H1 (cell line): ENCODE measurements at places on chromosomes 1 and 21.

GRCh38 chr21:34113842-34114241 lies 40.5 kb downstream of the MRPS6 start:
- DNase-seq = no peak
- no peaks in the 10 kb centered on the region for H3K36me3 ChIP-seq
- H3K27me3 ChIP-seq = no peaks in the 10 kb centered on the region
- peaks cover 14% of the 10 kb centered on the region; the same call in 1 of the 2 replicates for H3K4me1 ChIP-seq
- H3K4me3 ChIP-seq = no peak overlapping the region

GRCh38 chr1:47469390-47469759 lies 31.5 kb downstream of the FOXD2 start:
- H3K27me3 ChIP-seq = no peaks in the 10 kb centered on the region
- H3K4me1 ChIP-seq = no peaks in the 10 kb centered on the region
- H3K27ac ChIP-seq = no peak overlapping the region
- H3K4me3 ChIP-seq = no peak overlapping the region

GRCh38 chr1:25556791-25557476 lies 13.5 kb downstream of the LDLRAP1 start:
- H3K27me3 ChIP-seq = no peaks in the 10 kb centered on the region
- no peak overlapping the region for H3K4me3 ChIP-seq
- no peak for DNase-seq
- no peaks in the 10 kb centered on the region for H3K4me1 ChIP-seq
- no peaks in the 10 kb centered on the region for H3K36me3 ChIP-seq
- H3K27ac ChIP-seq = no peak overlapping the region

DNA sequence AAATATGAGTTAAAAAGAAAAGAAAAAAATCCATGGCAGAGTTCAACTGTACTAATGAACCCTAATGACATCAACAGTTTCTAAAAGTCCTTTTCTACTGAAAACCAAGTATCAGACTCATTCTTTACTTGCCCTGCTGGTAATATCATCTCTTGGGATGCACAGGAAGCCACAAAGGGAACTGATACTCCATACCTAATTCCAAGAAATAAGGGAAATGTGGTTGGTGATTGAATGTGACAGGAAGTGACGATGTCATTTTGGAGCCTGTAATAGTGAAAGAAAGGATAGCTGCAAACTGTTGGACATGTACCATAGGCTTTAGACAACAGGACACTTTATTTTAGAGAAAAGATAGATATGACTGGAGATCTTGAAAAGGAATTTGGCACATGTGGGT lies 98.7 kb upstream of the VAV3 start:
- no peak overlapping the region for H3K27ac ChIP-seq
- no peaks in the 10 kb centered on the region for H3K27me3 ChIP-seq
- H3K4me3 ChIP-seq = no peak overlapping the region
- no peaks in the 10 kb centered on the region for H3K4me1 ChIP-seq
- no peaks in the 10 kb centered on the region for H3K36me3 ChIP-seq

- H3K4me3 ChIP-seq = no peak overlapping the region
- H3K36me3 ChIP-seq = no peaks in the 10 kb centered on the region
- no peaks in the 10 kb centered on the region for H3K27me3 ChIP-seq
- H3K4me1 ChIP-seq = no peaks in the 10 kb centered on the region; the same call in none of the 2 replicates
- no peak for DNase-seq
- H3K27ac ChIP-seq = no peak overlapping the region
Observed at GRCh38 chr1:96510911-96511310, 210.7 kb upstream of the PTBP2 start.

GRCh38 chr1:10802944-10803715 lies 6.7 kb upstream of the CASZ1 start:
- DNase-seq = no peak
- H3K27ac ChIP-seq = no peak overlapping the region
- H3K36me3 ChIP-seq = no peaks in the 10 kb centered on the region
- H3K4me3 ChIP-seq = no peak overlapping the region
- 0 out of 2 replicates have a peak, but pooled peaks cover 3% of the 10 kb centered on the region for H3K27me3 ChIP-seq
- H3K4me1 ChIP-seq = peaks cover 3% of the 10 kb centered on the region

GRCh38 chr1:28482702-28483101 lies 23.1 kb upstream of the RCC1 start:
- no peak overlapping the region for H3K4me3 ChIP-seq
- peaks cover 24% of the 10 kb centered on the region for H3K36me3 ChIP-seq

DNA sequence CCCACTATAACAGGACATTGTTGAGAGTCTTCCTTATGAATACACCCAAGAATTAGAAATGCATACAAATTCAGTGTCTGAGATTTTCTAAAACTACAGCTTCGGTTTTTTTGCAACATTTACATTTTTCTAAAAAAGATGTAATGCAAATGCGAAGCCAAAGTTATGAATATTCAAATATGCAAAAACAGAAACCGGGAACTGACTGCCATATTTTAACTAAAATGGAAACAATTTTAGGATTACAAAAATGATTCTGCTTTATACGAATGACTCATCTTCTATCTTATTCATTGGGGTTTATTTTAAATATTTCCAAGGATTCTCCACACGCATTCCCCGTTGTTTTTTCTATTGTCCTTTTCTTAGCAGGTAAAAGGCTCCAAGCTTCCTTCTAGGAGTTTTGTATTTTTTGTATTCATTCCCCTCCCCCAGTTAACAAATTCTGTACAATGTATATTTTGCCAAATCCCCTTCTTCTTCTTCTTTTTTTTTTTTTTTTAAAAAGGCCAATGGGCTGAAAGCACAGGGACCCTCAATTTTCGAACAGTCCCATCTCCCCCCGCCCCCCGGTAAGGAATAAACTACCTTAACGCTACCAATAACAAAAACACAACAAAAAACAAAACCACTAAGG lies 1.0 kb downstream of the ARPC5 start:
- H3K4me3 ChIP-seq = peak overlapping the region; percentile 92
- H3K27ac ChIP-seq = no peak overlapping the region
- H3K27me3 ChIP-seq = peaks cover 7% of the 10 kb centered on the region
- no peaks in the 10 kb centered on the region for H3K36me3 ChIP-seq

- H3K36me3 ChIP-seq = no peaks in the 10 kb centered on the region
- no peaks in the 10 kb centered on the region for H3K4me1 ChIP-seq
- no peaks in the 10 kb centered on the region for H3K27me3 ChIP-seq
- H3K4me3 ChIP-seq = no peak overlapping the region
Observed at GRCh38 chr1:66705110-66705509, 47.1 kb upstream of the DYNLT5 start.

DNA sequence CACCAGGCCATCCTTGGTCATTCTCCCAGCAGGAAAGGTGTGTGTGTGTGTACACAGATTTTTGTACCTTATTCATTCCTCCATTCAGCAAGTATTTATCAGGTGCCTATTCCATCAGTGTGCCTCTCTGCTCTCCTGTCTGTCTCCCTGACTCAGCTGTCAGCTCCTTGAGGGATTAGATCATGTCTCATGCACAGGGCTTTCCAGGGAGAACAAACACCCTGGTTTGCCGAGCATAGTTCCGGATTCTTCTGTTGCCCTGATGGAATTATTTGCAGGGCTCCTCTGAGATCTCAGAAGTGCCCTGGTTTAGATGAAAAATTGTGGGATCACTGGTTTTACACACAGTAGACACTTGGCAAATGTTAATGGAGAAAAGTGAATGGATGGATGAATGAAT lies 8.1 kb upstream of the SDHB start:
- no peaks in the 10 kb centered on the region for H3K36me3 ChIP-seq
- H3K4me1 ChIP-seq = peaks cover 4% of the 10 kb centered on the region; the same call in 1 of the 2 replicates
- H3K4me3 ChIP-seq = no peak overlapping the region
- DNase-seq = no peak
- no peak overlapping the region for H3K27ac ChIP-seq

DNA sequence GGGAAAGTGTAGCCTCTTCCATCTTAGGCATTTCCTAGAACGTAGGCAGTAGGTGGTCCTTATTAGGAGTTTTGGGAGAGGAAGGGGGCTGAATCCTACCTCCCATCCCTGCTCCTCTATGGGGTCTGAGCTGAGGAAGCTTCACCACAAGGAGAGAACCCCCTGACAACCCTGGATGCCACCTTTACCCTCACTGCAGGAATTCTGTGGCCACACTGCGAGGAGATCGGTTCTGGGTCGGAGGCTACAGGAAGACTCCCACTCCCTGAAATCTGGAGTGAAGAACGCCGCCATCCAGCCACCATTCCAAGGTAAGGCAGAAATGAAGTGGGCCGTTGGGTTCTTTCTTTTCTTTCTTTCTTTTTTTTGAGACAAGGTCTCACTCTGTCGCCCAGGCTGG lies 1.5 kb downstream of the MX1 start:
- H3K27ac ChIP-seq = no peak overlapping the region
- H3K27me3 ChIP-seq = peaks cover 31% of the 10 kb centered on the region
- peak; percentile 33 for DNase-seq
- H3K4me1 ChIP-seq = no peaks in the 10 kb centered on the region
- no peaks in the 10 kb centered on the region for H3K36me3 ChIP-seq

GRCh38 chr1:110945626-110946025 lies 18.1 kb downstream of the LRIF1 start:
- no peaks in the 10 kb centered on the region for H3K27me3 ChIP-seq
- H3K27ac ChIP-seq = no peak overlapping the region
- DNase-seq = no peak
- no peaks in the 10 kb centered on the region for H3K4me1 ChIP-seq
- H3K4me3 ChIP-seq = no peak overlapping the region

- H3K4me3 ChIP-seq = peak overlapping the region; percentile 93
- H3K4me1 ChIP-seq = peaks cover 5% of the 10 kb centered on the region
- H3K27ac ChIP-seq = peak overlapping the region; percentile 92
Observed at GRCh38 chr1:32334274-32334861, 1.7 kb downstream of the MARCKSL1 start.

GRCh38 chr1:232282498-232282897 lies 347.4 kb downstream of the SIPA1L2 start:
- no peak for DNase-seq
- peaks cover 18% of the 10 kb centered on the region for H3K4me1 ChIP-seq
- no peak overlapping the region for H3K27ac ChIP-seq
- H3K27me3 ChIP-seq = no peaks in the 10 kb centered on the region; the same call in 1 of the 2 replicates
- no peaks in the 10 kb centered on the region for H3K36me3 ChIP-seq
- no peak overlapping the region for H3K4me3 ChIP-seq

DNA sequence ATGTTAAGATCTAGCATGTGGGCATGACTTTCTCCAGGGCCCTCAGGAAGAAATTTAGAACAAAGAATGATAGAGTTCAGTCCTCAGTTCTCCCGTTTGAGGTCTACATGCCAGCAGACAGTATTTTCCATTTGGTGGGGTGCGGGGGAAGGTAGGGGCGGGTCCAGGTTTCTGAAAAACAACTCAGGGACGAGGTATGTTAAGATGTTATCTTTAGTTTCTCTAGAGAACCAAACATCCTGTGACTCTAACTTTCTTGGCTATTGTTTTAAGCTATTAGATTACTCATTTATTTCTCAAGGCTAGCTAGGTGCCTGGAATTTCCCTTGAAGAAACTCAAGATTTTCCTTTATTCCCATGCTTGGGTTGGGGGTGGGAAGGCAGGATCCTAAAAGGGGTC lies 42.3 kb upstream of the SYT14 start:
- no peaks in the 10 kb centered on the region for H3K4me1 ChIP-seq
- H3K27me3 ChIP-seq = no peaks in the 10 kb centered on the region
- H3K27ac ChIP-seq = no peak overlapping the region
- no peaks in the 10 kb centered on the region for H3K36me3 ChIP-seq

GRCh38 chr1:20931930-20932436 lies 144.9 kb upstream of the HP1BP3 start:
- peaks cover 3% of the 10 kb centered on the region for H3K4me1 ChIP-seq
- H3K36me3 ChIP-seq = no peaks in the 10 kb centered on the region
- no peak for DNase-seq
- no peak overlapping the region for H3K27ac ChIP-seq
- H3K4me3 ChIP-seq = no peak overlapping the region
- H3K27me3 ChIP-seq = no peaks in the 10 kb centered on the region

DNA sequence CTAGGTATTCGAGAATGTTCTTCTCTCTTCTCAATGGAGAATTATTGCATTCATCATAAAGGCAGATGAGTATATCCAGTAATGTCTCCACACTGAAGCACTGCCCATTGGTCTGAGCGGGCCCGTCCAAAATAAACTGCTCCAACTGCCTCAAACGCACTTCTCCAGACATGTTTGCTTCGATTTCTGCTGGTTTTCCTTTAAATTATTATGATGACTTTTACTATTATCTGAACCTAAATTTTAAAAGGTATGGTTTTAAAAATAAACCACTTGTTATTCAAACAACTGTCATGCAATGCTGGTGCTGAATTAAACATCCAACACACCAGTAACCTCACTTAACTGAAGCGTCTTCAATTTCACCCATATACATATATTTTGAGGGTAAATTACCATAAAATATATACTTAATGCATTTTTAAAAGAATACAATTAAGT lies 1.3 kb downstream of the CDC42BPA start:
- peaks cover 2% of the 10 kb centered on the region for H3K4me1 ChIP-seq
- no peaks in the 10 kb centered on the region for H3K36me3 ChIP-seq
- no peak for DNase-seq
- peak overlapping the region; percentile 59 for H3K4me3 ChIP-seq

DNA sequence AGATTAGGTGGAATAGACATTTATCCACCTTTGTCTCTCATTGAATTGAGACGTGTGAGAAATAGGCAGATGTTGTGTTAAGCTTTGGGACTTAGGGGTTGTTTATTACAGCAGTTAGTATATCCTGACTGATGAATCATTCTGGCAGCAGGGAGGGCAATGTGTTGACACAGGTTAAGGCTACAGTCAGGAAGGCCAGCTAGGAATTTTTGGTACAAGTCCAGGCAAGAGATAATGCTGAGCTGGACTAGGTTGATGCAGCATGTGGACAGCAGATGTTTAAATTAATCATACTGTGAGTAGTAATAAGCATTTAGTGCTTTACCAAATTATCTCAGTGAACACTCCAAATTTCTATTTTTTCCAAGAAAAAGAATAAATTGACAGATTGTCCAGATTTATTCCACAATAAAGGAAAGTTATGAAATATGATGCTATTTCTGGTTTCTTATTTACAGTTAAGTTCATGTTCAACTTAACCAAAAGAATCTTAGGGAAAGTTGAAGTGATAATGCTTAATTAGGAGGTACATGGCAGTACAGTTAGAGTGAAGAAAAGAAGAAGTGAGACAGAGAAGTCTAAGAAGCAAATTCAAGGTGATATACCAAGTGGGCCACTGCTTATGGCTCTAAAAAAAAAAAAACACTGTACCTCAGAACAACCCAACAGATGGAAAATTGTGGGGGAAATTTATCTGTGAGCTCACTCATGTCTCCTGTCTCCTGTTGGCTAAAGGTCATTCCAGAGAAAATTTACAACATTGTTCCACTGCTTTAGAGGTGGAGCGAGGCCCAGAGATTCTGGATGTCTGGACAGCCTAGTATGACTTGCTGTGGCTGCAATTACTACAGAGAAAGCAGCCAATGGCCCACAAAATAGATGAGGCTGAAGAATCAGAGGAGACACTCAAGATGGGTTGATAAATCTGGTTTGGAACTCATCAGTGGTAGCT lies 102.7 kb upstream of the C21orf91 start:
- no peaks in the 10 kb centered on the region for H3K27me3 ChIP-seq
- DNase-seq = no peak
- H3K36me3 ChIP-seq = no peaks in the 10 kb centered on the region
- H3K27ac ChIP-seq = no peak overlapping the region

- no peaks in the 10 kb centered on the region for H3K36me3 ChIP-seq
- peak; percentile 87 for DNase-seq
- H3K4me3 ChIP-seq = peak overlapping the region; percentile 65
- H3K27me3 ChIP-seq = no peaks in the 10 kb centered on the region
- peak overlapping the region; percentile 65 for H3K27ac ChIP-seq
- H3K4me1 ChIP-seq = peaks cover 4% of the 10 kb centered on the region; the same call in 1 of the 2 replicates
Observed at GRCh38 chr1:148388260-148389026, 94.7 kb downstream of the PPIAL4G start.
